ENCODE measurements at places on chromosomes 6 and 20. TPM values are rescaled to one million over a fixed set of nuclear protein-coding genes. Genes with fewer than 3 reads are reported as not detected.

Gene GSTA2
- total RNA-seq: not detected

Gene SASH1
- total RNA-seq: 96.5 TPM

Gene HLA-DOA
- total RNA-seq: 2.6 TPM

Gene BHLHE23
- total RNA-seq: not detected

Gene METTL24
- 0.57 TPM for total RNA-seq

Gene GMEB2
- 11.0 TPM for total RNA-seq

Gene BPI
- total RNA-seq: not detected

Gene MYLK2
- total RNA-seq: 0.38 TPM

Gene R3HDML
- not detected for total RNA-seq

Gene UBD
- 0.76 TPM for total RNA-seq

Gene MEP1A
- not detected for total RNA-seq

Gene C6orf58
- not detected for total RNA-seq

DNA sequence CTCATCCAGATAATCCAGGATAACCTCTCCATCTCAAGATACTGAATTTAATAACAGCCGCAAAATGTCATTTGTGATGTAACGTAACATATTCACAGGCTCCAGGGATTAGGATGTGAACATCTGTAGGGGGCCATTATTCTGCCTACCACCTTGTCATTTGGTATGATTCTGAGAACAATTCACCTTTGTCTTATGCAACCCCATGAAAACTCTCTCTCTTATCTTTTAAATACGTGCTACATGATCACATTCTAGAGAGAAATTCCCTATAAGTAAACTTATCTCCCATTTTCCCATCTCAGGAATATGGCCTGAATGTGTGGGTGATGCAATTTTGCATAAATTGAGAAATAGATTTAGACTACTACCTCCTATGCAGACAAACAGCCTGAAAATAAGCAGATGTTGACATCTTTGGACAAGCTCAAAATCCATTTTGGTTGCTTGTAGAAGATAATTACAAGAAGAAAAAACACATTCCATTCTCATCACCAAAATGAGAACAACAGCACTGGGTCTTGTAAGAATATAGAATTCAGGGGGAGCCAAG is 255.4 kb upstream of the STXBP5 start:
- DNase-seq: no peak

DNA sequence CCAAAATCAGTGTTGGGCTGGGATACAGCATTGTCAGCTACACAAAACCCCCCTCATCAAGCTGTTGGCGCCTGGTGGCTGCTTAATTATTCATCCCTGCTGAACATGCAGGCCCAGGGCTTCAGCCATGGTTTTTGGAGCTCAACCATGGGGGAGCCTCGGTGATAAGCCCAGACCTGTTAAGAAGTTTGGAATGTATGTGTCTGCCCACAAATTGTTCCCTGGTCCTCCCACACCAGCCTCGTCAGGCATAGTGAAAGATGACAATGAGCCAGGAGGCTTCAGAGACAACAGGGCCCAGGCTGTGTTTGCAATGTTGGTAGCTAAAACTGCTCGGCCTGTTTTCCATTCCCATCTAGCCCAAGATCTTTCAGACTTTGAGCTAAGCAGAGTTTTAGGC is 34.8 kb upstream of the SIRPA start:
- no peak for DNase-seq

GRCh38 chr20:22763257-22763906 is 179.0 kb upstream of the FOXA2 start:
- DNase-seq: no peak

- no peak for DNase-seq
These were observed 34.5 kb upstream of the DUSP22 start for GRCh38 chr6:257774-258173.

- DNase-seq: no peak
These were observed 22.4 kb downstream of the C20orf173 start for GRCh38 chr20:35506872-35507638.

DNA sequence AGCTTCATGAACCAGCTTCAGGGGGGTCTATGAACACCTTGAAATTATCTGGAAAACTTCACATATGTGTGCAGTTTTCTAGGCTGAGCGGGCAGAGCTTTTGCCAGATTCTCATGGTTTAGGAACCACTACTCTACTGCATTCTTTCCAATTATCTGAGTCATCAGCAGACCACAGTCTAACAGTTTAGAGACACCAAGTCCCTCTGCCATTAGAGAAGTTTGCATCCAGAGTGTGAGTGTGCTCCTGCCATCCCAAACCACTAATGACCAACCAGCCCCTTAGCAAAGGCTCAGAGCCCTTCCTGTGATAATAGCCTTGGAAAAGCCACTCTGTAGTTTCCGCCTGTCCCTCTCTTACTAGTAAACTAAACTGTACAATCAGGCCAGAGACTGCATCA is 96.8 kb downstream of the PHACTR1 start:
- DNase-seq: no peak

GRCh38 chr20:8811801-8812594 is 256.9 kb upstream of the PLCB4 start:
- no peak for DNase-seq

DNA sequence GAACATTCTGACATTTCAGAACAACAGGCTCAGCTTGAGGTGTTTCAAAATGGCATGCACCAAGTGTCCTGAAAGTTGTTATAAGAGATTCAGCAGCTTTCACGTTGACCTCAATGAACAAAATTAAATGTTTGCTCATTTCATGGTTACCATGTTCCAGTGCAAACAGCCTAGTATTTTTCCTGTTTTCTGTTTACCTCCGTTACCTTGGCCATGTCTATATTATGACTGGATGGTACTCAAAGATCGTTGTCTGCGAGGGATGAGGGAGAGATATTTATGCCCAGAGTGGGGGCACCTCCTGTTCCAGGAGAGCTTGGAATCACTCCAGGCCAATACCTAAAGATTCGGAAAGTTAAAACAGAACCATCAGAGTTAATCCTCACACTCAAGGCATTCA is 83.8 kb upstream of the SASH1 start:
- no peak for DNase-seq

DNA sequence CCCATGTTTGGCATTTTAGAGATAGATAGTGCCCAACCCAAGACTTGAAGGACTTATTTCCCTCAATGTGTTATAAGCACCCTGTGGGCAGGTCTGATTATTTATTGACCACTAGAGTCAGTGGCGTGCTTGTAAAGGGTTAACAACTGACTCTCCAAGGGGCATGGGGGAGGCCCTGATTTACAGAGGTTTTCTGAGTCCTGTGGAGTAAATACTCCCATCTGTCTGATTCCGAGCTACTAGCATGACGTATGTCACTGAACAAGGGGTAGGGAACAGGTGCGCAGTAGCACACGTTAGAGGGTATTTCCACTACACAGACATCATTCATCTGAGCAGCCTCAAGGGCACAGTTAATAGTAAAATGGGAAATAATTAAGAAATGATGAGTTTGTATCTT is 17.4 kb upstream of the TRAM2 start:
- no peak for DNase-seq

DNA sequence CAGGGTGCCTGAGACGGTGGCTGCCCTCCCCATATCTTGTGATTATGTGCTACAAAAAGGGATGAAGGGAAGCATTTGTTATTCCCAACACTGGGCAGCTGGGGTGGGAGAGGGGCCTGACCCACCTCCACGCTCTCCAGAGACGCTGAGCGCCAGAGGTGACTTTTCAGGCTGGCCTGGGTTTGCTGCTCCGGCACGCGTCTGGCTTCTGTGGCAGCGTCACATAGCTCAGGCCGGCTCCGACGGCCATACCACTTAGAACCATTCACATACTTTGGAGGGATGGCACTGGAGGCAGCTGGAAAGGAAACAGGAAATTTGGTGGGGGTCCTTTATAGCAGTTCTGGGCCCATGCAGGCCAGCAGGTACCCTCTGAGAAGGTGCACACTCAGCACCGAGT is 72.6 kb downstream of the NINL start:
- no peak for DNase-seq

DNA sequence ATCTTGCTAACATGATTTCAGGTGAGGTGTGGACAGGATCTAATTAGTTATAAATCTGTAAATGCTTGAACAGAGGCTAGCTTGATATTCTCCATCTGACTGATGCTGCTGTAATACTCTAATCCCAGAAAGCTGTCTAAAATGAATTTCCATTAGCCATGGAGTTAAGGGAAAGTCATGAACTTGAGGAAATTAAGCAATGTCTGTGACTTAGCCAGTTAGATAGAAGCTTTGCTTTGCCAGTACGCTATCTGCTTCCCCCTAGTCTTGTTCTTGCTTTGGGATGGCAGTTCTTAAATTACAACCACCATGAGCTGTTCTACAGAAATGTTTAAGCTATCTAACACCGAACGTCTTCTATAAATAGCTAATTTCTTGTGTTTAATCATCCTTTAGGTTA is 195.7 kb downstream of the PRL start:
- no peak for DNase-seq

GRCh38 chr6:130065609-130066156 is 47.3 kb downstream of the L3MBTL3 start:
- no peak for DNase-seq

GRCh38 chr6:148709577-148709976 is 37.3 kb upstream of the UST start:
- DNase-seq: no peak

- DNase-seq: no peak
These were observed 49.1 kb downstream of the RFPL4B start for GRCh38 chr6:112396221-112396620.

DNA sequence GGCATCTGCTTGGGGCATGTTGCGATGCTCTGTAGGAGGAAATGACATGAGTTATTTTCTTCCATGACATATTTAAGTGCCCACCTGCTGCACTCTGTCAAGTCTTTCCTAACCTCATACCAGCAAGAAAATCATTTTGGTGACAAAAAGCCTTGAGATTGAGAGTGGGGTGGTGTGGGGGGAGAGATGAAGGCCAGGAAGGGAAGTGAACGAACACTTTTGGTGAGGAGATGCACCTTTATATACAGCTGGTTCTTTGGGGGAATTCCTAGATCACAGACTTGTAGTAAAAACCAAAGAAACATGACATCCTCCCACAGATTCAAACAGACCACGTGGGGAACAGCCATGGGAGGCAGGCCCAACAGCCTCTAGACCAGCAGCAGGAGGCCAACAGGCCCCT is 26.1 kb downstream of the NCOA5 start:
- DNase-seq: no peak

Data from esophagus squamous epithelium (tissue), 5 donors.